ENCODE measurements at places on chromosomes 5 and 9.

- no peak for DNase-seq
Measured at GRCh38 chr9:14750821-14751220, 28.3 kb upstream of the CER1 start.

- DNase-seq: no peak
Measured at GRCh38 chr5:10528056-10528816, 35.6 kb upstream of the ANKRD33B start.

DNA sequence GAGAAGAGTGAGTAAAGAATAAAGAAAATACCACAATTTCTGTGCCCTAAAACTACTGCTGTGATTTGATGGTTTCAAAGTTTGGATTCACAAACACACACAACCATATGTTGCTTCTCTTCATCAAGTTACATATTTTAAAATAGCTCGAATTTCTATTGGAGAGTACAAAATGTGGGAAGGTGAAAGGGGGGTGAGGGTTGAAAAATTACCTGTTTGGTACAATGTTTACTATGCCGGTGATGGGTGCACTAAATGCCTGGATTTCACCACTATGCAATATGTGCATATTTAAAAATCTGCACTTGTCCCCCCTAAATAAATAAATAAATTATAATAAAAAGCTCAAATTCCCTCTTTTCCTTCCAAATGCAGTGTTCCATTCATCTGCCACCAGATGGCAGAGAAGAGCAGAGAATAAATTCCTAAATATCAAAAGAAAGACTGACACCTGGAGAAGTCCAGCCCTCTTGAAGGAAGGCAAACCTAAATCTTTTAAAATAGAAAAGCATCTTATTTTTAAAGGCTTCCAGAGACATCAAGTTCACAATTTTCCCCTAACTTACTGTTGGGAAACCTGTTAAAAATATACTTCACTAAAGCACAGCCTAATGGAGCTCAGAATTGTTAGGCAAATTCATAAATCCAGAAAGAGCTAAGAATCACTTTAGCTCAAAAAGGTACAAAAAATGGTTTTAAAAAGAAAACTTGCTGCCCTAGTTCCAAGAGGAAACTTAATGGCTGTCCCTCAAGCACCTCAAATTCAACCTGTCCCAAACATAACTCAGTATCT lies 24.8 kb upstream of the HNRNPA0 start:
- peak; percentile 34 for DNase-seq

DNA sequence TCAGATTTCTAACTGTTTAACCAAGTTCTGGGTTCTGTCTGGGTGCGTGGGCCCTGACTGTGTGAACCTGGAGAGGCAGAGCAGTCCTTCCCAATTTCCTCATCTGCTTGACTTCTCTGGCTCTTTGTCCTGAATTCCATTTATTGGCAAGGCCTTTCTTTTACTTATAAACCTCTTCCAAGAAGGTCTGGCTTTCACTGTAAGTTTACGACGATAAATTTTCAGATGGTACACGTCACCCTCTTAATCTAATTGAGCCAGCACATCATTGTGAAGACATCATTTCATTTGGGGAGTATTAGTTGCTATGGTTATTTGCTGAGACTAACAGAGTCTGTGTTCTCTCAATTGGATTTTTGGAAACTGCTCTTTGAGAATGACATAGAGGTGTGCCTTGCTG lies 92.4 kb downstream of the ARHGAP26 start:
- DNase-seq: no peak

GRCh38 chr9:111272581-111272980 lies 57.4 kb downstream of the OR2K2 start:
- DNase-seq: no peak

DNA sequence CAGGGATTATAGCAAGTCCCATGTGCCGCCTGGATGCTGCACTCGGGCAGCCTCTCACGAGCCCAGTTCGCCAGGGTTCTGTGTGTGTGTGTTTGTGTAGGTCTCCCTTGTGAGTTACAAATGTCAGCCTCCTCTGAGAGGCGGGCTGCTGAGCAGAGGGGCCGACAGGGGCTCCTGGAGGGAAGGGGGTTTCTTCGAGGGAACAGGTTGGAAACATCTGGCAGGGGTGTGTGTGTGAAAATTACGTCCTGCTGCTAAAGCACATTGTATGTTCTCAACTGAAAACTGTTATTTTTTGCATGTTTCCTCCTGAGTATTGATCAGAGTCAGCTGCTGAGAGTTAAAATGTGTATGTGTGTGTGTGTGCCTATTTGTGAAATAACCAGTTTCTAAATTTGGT lies 9.7 kb downstream of the GALNT10 start:
- no peak for DNase-seq

- DNase-seq: no peak
Measured at GRCh38 chr9:127035423-127035822, 87.0 kb downstream of the ANGPTL2 start.

- DNase-seq: no peak
Measured at GRCh38 chr5:81779125-81779915, 28.4 kb upstream of the SSBP2 start.

GRCh38 chr5:158264264-158264663 lies 405.3 kb upstream of the CLINT1 start:
- no peak for DNase-seq

DNA sequence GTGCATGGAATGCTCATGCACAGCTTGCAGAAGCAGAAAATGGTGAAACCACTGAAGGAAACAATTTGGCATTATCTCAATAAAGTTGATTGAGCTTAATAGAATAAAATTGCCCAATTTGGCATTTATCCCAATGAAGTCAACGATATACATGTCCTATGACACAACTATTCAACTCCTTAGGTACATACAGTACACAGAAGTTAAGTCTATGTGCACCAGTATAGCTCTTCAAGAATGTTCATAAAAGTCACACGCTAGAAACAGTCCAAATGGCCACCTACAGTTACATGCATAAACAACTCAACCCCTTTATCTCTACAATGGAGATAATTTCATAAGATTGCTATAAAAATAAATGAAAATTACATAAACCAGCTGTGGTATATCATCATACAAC lies 184.5 kb downstream of the DENND1A start:
- no peak for DNase-seq

DNA sequence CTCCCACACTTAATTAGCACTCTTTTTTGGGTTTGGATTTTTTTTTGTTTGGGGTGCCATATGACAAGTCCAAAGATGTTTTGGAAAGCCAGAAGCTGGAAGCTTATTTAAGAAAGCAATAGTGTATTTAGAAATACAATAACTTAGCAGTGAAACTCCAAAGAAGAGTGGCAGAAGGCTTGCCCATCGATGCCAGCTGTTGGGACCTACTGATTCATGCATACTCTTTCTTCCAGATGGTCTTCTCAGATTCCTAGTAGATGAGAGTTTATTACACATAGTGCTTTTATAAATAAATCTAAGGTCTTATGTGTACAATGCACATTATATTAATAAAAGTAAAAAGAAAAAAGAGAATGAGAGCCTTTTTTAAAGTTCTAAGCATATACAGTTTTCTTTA lies 374.6 kb downstream of the OSTF1 start:
- DNase-seq: no peak

GRCh38 chr5:37014321-37014720 lies 137.8 kb downstream of the NIPBL start:
- DNase-seq: no peak

DNA sequence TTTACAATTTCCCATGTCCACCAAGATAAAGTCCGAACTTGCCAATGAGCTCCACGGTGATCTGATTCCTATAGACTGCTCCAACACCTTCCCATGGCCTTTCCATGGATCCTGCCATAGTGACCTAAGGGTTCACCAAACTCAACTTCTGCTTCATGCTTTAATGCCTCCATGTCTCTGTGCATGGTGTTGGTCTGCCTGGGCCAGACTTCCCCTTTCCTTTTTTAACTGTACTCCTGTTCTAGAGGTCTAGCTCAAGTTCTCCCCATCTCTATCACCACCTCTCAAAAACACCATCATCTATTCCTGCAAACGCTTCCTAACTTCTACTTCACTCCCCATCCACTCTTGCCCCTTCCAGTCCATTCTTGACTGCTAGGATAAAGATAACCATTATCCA lies 14.8 kb upstream of the SMARCA2 start:
- no peak for DNase-seq

DNA sequence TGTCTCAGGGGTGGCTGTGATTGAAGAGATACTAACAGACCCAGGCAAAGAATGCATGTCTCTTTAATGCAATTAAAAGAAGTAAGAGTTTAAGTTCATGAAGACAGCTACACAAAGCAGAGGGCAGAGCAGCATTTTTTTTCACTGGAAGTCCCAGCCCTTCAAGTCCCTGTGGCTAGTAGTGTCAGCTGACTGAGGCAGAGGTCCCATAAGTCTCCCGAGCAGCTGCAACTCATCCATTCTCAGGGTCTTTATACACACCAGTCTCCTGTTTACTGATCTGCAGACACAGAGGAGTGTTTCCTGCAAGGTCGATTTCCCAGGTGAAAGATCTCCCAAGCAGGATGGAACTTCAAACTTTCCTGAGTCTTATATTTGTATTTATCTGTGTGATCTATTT lies 169.4 kb upstream of the GLRA1 start:
- no peak for DNase-seq

- DNase-seq: no peak
Measured at GRCh38 chr9:129289883-129290282, 111.8 kb upstream of the IER5L start.
